Fibroblast of skin of scalp (primary cell): ENCODE measurements at places on chromosomes 1 and 21.
A peak's percentile ranks its signal among the peaks of the same experiment; 100 is the strongest.

GRCh38 chr1:229011022-229011421, 259.9 kb upstream of the RAB4A start:
- DNase-seq: no peak

DNA sequence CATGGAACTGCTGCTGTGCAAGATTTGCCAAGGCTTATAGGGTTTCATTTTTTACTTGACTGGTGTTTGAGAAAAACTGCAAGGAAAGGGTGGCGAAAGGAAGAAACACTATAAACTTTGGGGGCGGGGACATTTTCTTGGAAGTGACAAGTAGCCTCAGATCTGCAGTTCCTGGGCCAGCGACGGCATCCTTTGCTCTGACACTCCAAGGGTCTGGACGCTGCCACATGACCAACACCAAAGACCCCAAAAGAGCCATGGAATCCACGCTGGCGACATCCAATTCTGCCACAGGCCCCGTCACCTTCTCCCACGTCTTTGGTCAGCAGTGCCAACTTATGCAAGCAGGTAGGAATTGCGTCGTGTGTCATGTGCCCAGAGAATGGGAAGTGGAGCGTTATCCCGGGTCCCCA, 193.4 kb downstream of the PRDM2 start:
- no peak for DNase-seq

- DNase-seq: peak; percentile 34
These were observed 546 bp downstream of the DONSON start for GRCh38 chr21:33587792-33588484.

DNA sequence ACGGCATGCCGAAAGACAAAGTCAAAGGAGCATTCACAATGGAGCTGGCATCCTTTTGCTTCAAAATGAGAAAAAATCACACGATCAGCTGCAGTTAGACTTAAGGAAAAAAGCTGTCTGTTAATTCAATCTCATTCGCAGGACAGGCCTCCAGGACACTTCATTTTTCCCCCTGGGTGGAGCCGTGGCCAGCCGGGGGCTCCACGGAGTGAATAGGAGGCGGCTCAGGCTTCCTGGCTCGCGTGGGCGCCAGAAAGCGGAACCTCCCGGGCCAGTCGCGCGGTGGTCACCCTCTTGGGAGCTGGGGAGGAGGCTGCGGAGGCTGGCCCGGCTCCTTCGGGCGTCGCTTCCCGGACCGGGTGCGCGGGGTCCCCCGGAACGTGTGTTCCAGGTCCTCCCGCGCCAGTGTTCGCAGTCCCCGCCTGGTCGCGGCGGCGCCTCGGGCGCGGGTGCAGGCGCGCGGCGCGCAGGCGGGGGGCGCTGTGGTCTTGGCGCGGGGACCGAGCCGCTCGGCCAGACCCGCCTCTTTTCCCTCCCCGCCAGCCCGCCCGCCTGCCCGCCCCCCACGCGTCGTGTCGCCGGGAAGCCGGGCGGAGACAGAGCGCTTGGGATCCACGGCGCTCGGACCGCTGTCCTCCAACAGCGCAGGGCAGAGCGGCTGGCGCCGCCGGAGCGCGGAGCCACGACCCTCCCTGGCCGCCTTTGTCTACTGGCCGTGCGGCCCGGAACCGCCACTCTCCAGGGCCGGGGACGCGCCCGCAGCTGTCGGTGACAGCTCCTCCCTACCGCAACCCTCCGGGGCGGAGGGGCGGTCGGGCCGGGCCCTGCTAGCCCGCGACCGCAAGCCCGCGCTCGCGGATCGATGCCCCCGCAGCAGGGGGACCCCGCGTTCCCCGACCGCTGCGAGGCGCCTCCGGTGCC, at the start of gene RHOU:
TSS of gene RHOU (plus strand) at position 599 of the 921 bp plus-strand sequence. CDS start at position 863, 264 bp downstream.
- peak; percentile 61 for DNase-seq

- no peak for DNase-seq
These were observed 118.6 kb upstream of the PPP2R5A start for GRCh38 chr1:212166644-212167043.

DNA sequence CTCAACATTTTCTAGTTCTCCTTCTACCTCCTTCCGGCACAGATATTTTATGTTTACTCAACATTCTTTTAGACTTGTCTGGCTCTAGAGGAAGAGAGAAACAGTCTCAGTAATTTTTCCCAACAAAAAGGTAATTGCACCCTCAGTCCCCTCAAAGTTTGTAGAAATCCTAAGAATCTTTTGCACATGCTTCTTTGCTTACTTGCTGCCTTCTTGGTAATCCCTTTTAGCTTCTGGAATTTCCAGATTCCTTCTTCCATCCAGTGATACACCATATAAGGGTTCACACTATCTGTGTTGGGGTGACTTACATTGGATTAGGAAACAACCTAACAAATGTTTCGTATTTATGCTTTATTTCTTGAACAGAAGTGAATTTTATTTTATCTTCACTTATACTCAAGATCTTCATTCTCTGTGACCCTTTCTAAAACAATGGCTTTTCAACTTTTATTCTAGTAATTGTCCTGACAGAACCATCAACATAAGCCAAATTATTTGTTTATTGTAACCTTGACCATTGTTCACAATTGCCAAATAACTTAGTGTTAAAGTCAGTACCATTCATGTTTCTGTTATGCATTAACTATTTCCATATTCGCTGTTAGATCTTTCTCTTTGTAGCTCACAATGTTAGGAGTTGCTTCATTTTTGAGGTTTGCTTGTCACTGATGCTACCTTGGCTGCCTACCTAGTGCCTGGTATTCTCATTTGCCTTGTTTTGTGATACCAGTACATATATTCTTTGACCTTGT, 238.1 kb downstream of the HMCN1 start:
- DNase-seq: peak; percentile 92

- peak; percentile 85 for DNase-seq
These were observed 10.6 kb upstream of the HLCS start for GRCh38 chr21:36976882-36977651.

- peak; percentile 82 for DNase-seq
These were observed 165.7 kb upstream of the SYT6 start for GRCh38 chr1:114319418-114319817.

DNA sequence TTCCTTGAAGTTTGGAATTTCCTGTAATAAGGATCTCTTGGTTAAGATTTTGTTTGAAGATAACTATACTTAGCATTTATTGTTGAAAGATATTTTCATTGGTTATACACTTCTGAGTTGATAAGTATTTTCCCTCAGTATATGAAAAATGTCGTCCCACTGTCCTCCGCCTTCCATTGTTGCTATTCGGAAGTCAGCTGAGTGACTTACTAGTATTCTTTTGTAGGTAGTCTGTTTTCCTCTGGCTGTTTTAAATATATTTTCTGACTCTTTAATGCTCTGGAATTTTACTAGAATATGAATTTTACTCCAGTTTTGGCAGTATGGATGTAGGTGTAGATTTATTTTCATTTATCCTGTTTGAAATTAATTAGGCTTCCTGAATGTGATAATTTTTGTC, 498.7 kb upstream of the NFIA start:
- no peak for DNase-seq

- DNase-seq: no peak
These were observed 37.7 kb upstream of the GPR37L1 start for GRCh38 chr1:202084791-202085681.

DNA sequence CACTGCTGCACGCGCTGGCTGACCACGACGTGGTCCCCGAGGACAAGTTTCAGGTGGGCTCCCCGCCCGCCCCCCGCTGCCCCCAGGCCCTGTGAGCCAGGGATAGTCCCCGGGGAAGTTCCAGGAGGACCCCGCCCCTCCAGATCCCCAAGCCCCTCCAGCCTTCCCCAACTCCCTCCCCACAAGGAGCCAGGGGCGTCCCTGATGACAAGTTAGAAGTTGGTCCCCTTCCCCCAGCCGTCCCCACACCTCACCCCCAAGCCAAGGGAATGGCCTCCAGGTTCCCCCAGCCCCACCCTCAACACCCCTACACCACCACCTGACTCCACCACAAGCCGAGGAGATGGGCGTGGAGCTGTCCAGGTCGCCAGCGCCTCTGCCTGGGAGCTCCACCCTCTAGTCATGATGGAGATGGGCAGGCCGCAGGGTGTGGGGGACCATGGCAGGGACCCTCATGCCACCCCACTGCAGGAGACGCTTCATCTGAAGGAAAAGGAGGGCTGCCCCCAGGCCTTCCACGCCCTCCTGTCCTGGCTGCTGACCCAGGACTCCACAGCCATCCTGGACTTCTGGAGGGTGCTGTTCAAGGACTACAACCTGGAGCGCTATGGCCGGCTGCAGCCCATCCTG, 525 bp downstream of the AIRE start:
- DNase-seq: no peak

GRCh38 chr1:243548516-243548915, 292.7 kb downstream of the SDCCAG8 start:
- DNase-seq: peak; percentile 29

GRCh38 chr1:44346184-44346583, 8.9 kb downstream of the ERI3 start:
- DNase-seq: no peak

DNA sequence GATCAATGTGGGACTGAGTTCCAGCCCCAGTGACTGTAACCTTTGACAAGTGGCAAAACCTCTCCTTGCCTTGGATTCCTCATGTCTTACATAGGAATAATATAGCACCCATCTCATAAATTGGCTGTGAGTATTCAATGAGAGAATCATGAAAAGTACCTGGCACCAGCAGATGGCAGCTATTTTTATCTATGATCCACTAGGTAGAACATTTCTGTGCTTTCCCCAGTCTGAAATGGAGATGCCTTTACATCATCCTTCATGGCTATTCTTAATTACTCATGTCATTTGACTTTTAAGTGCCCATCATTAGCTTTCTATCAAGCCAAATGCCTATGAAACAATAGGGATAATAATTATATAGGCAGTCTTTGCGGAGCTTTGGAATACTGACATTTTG, 130.1 kb downstream of the TGFB2 start:
- no peak for DNase-seq

- DNase-seq: no peak
These were observed 82.6 kb upstream of the EDEM3 start for GRCh38 chr1:184836934-184837895.
